ENCODE measurements at places on chromosomes 1 and 21. TPM values are rescaled to one million over a fixed set of nuclear protein-coding genes. Genes with fewer than 3 reads are reported as not detected.

GBP7 gene
- total RNA-seq = not detected

SPATA46 gene
- total RNA-seq = not detected

BTBD8 gene
- 3.3 TPM for total RNA-seq

GRCh38 chr1:21048462-21048861 lies 128.2 kb downstream of the EIF4G3 start:
- no peak for DNase-seq

DNA sequence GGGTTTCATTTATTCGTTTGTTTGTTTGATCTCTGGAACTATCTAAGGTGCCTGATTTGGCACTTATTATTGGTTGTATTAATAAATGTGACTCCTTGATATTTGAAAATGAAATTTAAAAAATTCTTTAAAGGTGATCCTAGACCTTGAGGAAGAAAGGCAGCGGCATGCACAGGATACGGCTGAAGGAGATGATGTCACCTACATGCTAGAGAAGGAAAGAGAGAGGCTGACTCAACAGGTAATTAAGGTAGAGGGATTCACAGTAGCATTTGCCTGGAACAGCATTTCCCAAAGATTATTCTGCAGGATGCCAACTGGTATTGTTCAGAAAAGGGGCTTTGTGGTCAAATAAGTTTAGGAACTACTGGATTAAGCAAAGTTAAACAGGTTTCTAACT lies 54.4 kb upstream of the WNT2B start:
- DNase-seq = no peak

DNA sequence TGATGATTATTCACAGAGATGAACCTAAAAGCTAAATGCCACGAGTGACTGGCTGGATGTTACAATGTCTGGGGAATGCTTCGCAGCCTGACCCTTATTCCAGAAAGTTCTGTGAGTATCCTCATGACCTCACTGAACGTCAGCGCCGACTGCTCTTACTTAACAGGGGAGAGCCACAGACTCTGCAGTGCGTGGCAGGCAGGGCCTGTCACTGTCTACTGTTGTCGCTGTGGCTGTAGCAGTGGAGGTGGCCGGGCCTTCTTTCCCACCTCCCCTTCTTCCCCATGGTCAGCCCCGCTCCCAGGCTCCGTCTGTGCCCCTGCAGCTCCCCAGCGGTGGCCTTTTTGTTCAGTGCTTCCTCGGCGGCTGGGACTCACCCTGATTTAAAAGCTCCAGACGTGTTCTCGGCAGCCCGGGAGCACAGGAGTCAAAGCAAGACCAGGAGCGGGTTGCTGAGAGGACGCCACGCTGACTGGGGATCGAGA lies 52.2 kb upstream of the TARBP1 start:
- DNase-seq = no peak

GRCh38 chr1:159289060-159289459 lies 13.1 kb upstream of the FCER1A start:
- DNase-seq = no peak

- DNase-seq = no peak
These were observed 104.2 kb upstream of the BARHL2 start for GRCh38 chr1:90821152-90821787.

DNA sequence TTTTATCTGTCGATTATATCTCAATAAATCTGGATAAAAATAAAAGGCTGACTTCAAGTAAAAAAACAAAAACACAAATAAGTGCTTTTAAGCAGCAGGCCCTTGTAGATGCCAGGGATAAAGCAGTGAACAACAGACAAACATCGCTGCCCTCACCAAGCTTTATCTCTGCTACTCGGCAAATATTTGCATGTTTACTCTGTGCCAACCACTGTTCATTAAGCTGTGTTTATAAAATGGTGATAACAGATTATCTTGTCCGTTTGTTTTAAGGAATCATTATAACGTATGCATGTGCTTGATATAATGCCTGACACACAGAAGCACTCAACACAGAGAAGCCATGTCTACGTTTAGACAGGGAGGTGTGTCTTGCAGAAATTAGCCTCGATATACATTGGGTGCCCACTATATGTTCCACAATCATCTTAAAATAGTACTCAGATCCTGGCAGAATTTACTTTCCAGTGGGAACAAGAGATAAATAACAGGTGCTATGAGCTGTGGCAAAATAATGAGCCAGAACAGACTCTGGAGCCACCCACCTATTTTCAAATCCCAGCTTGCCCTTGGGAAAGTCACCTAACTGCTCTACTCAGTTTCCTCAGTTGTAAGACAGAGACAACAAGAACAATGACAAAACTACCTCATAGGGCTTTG lies 47.2 kb downstream of the TRIT1 start:
- no peak for DNase-seq

DNA sequence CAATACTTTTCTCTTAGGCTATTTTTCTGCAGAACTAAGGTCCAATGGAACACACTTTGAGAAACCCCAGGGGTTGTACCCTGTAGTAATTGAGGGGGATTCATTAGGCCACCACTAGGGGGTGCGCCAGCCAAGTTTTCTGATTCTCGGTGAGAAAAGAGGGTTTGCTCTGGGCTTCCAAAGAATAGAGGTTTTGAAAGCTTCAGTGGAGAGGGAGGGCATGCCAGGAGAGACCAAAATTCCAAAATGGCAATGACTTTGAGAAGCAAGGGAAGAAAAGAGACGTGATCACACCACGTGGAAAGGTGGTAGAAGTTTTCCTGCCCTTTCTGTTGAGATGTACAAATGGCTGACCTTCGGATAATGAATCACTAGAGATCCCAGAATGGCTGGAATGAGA lies 323.3 kb downstream of the RPS6KC1 start:
- peak; percentile 54 for DNase-seq

DNA sequence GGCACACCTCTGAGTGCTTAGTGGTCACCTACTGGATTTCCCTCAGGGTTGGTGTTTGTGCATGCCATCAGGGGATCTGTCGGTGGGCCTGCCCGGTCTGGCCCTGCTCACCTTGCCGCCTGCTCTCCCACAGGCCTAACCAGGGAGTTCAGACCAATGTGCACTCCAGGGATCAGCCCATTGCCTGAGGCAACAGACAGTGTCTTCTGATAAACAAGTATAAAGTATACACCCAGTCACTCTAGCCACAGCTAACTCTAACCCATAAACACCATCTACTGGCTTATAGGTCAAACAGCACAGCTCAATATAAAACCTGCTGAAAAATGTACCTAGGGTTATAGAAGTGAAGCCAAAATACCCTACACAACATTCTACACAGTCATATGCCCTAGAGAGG lies 1300.0 kb downstream of the PLA2G4A start:
- no peak for DNase-seq

DNA sequence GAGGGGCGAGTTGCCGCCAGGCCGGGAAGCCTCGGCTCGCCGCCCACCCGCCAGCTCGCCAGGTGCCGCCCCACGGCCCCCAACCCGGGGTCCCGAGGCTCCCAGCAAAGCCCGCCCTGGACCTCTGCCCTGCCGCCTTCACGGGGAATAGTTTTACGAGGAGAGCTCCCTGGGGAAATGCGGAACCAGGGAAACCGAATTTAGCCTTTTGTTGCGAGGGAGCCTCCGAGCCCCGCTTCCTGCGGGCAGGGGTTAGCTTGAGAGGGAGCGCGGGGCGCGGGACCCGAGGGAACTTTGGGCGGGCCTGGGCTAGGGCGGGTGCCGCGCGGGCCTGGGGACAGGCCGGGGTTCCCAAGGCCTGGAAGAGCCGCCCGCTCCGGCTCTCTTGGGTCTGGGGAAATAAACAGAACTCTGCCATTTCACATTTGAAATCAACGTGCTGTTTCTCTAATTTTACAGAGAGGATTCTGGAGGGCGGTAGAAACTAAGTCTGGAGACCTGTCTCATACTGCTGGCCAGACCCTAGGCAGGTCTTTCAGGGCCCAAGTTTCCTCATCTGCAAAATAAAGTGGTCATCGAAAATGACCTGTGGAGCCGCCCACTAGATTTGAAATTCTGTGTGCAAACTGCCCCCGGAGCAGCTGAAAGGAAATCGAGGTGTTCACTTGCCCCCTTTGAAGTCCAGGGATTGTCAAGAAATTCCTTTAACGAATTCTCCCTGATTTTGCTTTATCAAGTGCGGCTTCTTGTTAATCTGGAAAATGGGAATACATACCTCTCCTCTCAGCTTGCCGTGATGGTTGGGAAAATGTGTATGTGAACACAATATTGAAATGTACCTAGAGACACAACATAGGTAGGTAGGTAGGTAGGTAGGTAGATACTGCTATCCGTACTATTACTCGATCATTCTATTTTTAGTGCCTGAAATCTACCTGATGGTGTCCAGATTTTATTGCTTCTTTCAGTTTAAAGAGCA lies 749 bp upstream of the GLUL start:
- DNase-seq = no peak

- no peak for DNase-seq
These were observed 536.6 kb upstream of the CAMK1G start for GRCh38 chr1:209046935-209047334.
